Progenitor cell of endocrine pancreas (in vitro differentiated cells): ENCODE measurements at places on chromosomes 12 and 14.

- DNase-seq, result no peak
Observed at GRCh38 chr12:100445081-100445481, 28.6 kb upstream of the NR1H4 start.

GRCh38 chr14:50452979-50453705 lies 56.5 kb upstream of the CDKL1 start:
- no peak for DNase-seq

- DNase-seq, result no peak
Observed at GRCh38 chr14:23243066-23243465, 5.3 kb downstream of the RNF212B start.

GRCh38 chr14:102776761-102777710 lies at the start of gene TRAF3:
Gene TRAF3 (plus strand): TSS chr14:102777449. CDS start chr14:102870202, 92,753 bp downstream.
- peak; percentile 33 for DNase-seq

DNA sequence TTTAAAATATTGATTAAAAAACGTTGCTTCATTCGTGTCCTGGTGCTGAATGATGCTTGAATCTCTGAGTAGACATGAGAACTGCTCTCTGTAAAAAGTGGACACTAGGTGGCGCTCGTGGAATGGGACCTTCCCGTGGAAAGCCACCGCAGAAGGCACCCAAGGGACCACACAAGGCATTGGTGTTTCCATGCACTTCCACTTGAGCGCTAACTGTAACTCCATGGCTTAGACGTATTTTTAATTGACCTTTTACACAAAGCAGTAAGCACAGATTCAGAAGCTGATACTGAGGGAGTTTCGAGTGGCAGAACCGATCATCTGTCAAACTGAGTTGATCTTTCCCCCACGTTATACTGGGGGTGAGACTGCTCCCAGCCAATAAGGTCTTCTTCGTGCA lies 135.3 kb downstream of the PRKCH start:
- DNase-seq, result peak; percentile 59

GRCh38 chr12:5479761-5480160 lies 47.9 kb downstream of the NTF3 start:
- no peak for DNase-seq

DNA sequence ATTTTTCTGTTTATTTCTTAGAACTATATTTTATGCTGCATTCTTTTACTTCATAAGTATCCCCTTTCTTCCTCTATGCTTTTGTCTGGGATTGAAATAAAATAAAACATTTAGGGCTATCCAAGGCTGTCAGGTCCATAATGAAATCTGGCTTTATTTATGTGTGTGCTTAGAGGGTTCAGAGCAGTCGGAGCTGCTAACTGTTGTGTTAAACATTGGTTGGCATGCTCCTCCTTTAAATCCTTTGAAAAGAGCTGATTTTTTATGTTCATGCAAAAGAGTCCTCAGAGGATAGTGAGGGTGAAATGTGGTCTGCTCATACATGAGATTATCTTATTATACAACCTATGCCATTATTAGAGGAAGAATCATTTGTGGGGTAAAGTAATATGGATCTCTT lies 322.3 kb upstream of the E2F7 start:
- no peak for DNase-seq
